Activated naive CD4-positive, alpha-beta T cell treated with anti-CD3 and anti-CD28 coated beads for 36 hours (primary cell): ENCODE measurements at places on chromosomes 11 and 22.

GRCh38 chr11:27600656-27601055 is 94.1 kb upstream of the LIN7C start:
- no peak for DNase-seq

DNA sequence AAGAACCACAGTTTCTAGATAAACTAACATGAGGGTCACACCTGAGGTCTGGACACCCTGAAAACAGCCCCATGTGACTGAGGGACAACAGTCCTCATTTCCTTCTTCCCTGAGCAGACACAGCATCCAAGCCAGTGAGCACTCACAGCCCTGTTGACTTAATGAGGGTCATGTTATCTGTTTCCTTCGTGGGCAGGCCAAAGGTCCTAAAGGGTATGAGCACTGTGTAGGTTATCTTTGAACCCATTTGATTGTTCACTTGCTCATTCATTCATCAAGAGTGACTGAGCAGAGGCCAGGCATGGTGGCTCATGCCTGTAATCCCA is 170.7 kb upstream of the B3GAT1 start:
- no peak for DNase-seq

DNA sequence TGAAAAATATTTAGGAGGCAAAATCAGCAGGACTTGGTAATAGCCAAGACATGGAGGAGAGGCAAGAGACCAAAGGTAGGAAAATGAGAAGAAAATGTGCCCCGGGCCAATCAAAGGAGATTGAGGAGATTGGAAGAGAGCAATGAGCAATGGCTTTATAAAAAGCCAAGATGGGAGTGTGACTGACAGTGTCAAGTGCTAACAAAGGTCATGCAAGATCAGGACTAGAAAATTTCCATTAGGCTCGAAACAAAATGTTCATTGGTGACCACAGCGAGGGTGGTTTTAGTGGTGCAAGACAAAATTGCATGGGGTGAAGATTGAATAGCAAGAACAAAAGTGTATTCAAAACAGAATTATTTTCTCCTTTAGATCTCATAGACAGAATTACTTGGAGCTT is 45.2 kb upstream of the TBCEL start:
- DNase-seq = no peak

- no peak for DNase-seq
Measured at GRCh38 chr11:64563966-64564365, 27.1 kb upstream of the SLC22A12 start.

DNA sequence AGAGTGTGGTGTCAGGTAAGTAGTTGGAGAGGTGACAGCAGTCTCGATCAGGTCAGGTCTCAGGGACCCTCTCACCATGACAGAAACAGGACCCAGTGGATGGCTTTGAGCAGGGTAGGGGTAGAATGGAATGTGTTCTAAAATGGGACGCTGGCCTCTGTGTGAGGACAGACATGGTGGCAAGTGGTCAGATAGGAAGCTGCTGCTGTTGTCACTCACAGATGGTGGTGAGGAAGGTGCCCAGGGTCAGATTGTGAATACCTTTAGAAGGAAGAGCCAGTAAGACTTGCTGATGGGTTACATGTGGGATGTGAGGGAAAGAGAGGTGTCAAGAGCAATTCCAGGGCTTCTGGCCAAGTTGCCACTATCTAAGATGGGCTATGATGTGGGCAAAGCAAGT is 596.3 kb downstream of the NTM start:
- no peak for DNase-seq

DNA sequence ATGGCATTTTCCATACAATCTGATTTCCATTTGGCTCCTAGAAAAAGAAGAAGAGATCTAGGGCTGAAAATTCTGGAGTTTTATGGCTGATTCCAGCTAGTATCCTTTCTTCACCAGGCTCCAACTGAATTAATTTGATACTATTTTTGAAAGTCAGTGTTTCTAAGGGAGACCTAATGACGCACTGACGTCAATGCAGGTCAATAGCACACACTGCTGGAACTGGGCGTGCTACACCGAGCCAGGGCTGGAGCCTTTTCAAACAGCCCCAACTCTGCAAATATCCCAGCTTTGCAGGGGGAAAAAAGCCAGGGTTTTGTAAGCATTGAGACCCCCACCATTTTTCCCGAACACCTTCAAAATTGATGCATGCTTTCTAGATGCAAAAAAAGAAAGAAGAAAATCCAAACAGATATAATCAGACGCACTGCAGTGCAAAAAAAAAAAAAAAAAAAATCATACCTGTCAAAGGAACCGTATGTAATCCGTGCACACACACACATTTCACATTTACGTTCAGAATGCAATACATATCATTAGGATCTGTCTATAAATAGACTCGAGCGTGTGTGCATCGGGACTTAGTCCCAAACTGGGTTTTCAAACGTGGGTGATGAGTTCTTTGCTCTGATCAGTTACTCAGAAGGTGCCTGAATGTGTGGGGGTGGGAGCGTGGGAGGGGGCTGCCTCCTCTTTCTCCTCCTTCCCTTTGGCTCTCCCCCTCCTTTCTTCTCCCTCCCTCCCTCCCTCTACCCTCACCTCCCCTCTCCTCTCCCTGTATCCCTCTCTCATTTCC is 124.5 kb upstream of the HSD17B12 start:
- no peak for DNase-seq

DNA sequence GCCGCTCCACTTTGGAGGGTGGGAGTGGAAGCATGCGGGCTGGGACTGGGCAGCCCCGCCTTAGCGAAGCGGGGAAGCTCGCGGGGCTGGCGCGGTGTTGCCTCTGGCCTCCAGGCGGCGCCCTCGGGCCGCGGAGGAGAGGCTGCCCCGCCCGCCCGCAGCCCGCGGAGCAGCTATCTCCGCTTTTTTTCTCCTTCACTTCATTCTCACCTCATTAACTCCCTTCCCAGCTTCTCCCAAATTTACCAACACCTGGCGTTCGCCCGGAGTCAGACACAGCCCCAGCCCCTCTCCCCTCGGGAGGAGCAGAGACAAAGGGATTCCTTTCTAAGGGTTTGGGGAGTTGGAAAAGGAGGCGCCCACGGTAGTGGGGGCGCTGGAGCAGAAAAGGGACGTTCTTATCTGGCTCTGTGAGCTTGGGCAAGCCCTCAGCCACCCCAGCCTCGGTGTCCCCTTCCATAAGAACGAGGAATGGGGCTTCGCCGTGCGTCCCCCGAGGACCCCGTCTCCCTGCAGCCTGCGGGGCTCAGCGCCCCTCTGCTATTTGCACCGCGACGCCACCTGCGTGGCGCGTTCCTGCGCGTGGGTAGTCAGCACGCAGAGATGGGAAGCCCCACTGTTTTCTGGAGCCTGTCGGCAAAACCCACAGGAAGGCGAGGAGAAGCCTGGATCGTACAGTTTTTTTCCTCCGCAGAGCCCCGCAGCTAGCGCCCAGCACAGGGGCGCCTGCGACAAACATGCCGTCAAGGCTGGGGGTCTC is 1.5 kb upstream of the WNT11 start:
- DNase-seq = peak; percentile 77

DNA sequence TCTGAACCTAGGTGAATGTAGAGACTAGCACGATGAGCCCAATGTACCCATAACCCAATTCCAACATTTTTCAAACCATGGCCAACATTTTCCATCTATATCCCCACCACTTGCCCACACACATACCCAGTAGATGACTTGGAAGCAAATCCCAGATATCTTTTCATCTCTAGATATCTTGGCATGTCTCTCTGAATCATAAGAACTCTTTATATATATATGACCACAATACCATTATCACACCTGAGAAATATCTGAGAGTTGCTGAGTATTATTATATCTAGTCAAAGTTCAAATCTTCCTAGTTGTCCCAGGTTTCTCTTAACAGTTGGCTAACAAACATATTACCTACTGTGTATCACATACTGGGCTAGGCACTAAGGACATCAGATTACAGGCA is 37.9 kb upstream of the NFRKB start:
- no peak for DNase-seq

- DNase-seq = no peak
Measured at GRCh38 chr11:60241786-60242185, 1.2 kb downstream of the MS4A4E start.

- DNase-seq = no peak
Measured at GRCh38 chr11:76568139-76568538, 102.4 kb downstream of the LRRC32 start.

GRCh38 chr22:28791841-28792490 is 8.4 kb downstream of the XBP1 start:
- DNase-seq = no peak

- no peak for DNase-seq
Measured at GRCh38 chr11:36027731-36028130, 83.9 kb downstream of the LDLRAD3 start.

GRCh38 chr11:39037611-39038010 is 2421.8 kb downstream of the LRRC4C start:
- DNase-seq = no peak

GRCh38 chr11:102485095-102485722 is 32.6 kb upstream of the TMEM123 start:
- DNase-seq = no peak

DNA sequence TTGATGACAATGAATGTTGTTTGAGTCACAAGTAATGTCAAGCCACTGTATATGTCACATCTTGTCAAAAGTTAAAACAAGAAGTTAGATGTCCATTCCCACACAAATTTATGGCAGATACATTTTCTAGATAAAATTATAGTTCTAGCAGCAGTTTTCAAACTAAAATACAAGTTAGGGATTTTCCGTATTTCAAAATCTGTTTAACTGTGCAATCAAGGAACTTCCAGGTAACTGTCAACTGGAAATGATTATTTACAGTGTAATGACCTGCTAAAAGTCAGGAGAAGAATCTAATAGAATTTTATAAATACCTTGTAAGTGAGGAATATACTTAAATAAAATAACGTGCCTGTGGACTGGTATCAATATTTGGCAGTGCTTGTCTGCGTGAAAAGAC is 111.5 kb downstream of the PDE3B start:
- no peak for DNase-seq

GRCh38 chr11:98195300-98195699 is 825.4 kb upstream of the CNTN5 start:
- no peak for DNase-seq

DNA sequence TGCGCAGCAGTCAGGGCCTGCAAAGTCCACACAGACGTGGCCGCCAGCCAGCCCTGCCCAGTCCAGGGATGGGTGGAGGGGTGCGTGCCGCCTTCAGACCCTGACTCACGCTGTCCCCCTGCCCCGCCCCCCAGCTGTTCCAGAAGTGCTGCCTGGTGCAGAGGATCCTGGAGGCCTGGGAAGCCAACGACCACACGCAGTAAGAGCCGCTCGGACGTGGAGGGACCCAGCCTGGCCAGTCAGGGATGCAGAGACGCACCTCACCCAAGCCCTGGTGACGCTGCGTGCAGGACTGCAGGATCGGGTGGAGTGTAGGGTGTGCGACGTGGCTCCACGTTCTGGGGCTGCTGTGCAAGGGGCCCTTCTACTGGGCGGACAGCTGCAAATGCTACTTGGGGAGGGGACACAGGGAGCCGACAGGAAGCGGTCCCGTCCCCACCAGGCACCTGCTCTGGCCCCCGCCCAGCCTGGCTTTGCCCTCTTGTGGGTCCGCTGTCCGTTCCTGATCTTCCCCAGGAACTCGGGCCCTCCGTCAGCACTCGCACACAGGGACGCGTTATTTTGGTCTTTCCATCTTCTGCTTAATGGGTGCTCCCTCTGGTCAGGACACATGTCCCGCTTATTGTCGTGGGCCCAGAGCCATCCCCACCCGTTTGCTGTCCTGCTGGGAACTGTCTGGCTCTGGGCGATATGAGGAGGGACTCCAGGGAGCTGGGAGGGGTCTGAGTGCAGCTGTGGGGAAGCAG is 42.5 kb downstream of the SBF1 start:
- DNase-seq = no peak

- DNase-seq = peak; percentile 63
Measured at GRCh38 chr22:20741634-20742581, 32.0 kb upstream of the SERPIND1 start.

GRCh38 chr11:35104655-35105054 is 34.3 kb upstream of the CD44 start:
- DNase-seq = no peak
